Cortex of kidney (tissue), 1 donor: ENCODE measurements at places on chromosomes 11 and 22.

- DNase-seq: no peak
Measured at GRCh38 chr22:43467216-43467940, 55.6 kb downstream of the MPPED1 start.

- DNase-seq: no peak
Measured at GRCh38 chr11:88115828-88116755, 59.2 kb downstream of the RAB38 start.

DNA sequence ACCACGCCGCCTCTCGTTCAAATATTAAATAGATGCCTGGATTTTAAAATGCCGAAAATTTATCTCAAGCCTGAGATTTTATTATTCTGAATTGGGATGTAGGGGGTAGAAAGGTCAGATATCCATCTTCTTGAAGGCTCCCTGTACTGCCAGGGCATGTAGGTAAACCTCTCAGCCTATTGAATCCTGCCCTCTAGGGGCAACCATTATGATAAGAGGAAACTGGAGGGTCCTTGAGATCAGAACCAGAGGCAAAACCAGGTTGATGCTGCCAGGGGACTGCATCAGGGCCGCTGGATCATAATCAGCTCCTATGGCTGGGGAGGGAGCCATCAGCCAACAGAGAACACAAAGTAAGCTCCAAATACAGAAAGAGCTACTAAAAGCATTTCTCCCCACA, 92.4 kb downstream of the KCNC1 start:
- DNase-seq: no peak

DNA sequence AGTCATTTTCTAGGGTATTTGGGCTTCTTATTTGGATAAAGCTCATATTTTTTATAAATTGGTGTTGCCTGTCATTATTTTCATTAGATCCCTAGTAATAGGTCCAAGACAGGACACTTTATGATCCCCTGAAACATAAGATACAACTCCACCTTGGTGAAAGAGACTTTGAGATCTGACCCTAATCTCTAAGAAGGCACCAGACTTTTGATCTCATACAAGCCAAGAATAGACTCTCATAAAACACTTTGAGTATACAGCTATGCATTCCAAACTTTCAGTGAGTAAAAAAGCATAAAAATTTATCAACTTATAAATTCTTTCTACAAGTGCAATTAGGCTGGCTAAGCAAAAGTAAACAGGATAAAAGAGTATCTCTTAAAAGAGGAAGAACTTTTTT, 451.2 kb downstream of the MN1 start:
- DNase-seq: no peak

GRCh38 chr22:35930933-35931332, 97.7 kb downstream of the RBFOX2 start:
- DNase-seq: no peak

DNA sequence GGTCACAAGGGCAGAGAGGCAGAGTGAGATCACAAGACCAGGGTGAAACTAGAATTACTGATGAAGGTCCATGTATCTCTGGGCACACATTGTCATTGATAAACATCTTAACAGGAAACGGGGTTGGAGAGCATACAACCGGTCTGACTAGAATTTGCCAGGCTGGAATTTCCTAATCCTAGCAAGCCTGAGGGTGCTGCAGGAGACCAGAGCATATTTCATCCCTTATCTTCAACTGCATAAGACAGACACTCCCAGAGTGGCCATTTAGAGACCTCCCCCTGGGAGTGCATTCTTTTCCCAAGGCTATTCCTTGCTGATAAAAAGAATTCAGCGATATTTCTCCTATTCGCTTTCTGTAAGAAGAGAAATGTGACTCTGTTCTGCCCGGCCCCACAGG, 84.6 kb upstream of the IZUMO1R start:
- DNase-seq: no peak
